ENCODE measurements at places on chromosomes 2 and 18.

DNA sequence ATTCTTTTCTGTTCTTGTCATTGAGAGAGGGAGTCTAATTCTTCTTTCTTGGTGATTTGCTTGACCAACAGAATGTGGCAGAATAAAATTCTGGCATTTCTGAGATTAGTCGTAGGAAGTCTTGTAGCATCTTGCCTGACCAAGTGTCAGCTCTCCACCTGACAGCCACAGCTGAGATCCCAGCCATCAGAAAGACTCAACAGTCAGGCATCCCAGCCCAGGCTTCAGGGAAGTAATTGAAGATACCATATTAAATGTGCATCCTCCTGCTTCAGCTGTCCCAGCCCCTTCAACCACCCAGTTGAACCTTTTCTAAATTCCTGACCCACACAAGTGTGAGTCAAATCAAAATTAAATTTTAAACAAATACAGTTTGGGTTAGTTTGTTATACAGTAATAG is 208.3 kb downstream of the PIK3C3 start:
- no peak for DNase-seq

GRCh38 chr18:58087928-58088690 is 44.1 kb downstream of the NEDD4L start:
- DNase-seq: no peak

DNA sequence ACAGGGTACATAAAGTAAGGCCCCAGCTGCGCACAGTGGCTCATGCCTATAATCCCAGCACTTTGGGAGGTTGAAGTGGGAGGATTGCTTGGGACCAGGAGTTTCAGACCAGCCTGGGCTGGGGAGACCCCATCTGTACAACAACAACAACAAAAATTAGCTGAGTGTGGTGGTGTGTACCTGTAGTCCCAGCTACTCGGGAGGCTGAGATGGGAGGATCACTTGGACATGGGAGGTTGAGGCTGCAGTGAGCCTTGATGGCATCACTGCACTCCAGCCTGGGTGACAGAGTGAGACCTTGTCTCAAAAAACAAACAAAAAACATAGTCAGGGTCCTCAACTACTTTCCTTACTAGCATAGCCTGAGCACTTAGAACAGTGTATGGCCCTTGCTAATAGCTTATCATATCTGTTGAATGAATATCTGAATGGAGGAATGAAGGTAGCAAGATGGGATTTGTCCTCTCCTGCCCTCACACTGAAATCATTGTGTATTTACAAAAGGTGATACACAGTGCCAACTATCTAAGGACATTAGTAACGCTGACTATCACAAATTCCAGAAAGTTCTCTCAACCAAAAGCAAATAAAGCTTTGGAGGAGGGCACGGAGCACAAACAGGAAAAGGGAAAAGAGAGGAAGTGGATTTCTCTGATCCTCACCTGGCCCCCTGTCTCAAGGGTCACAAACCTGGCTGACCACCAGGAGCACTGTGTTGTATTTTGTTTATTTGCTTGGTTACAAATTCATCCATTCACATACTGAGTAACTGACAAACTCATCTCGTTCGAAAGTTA is 38.1 kb downstream of the L3MBTL4 start:
- no peak for DNase-seq

- no peak for DNase-seq
Observed at GRCh38 chr2:170404846-170405245, 226.9 kb downstream of the MYO3B start.

DNA sequence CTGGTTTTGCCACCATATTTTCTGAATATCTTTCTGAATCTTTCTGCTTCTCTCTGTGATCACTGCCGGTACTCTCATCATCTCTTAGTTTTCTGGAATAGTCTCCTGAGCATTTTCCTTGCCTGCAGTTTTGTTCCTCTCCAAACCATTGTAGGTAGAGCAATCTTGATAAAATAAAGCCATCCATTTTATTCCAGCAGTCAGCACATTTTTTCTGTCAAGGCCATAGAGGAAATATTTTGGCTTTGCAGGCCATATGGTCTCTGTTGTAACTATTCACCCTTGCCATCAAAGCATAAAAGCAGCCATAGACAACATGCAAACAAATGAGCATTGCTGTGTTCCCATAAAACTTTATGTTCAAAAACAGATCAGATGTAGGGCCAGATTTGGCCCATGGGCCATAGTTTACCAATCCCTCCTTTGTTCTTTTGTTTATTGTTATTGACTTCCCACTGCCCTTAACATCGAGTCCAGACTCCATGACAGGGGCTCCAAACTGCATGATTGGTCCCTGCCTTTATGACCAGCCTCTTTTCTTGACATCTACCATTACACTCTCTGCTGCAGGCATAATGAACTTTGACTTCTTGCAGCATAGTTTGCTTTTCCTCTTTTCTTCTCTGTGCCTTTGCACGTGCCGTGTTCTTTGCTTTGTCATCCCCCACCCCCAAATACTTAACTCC is 29.8 kb downstream of the TMEM87B start:
- no peak for DNase-seq

- DNase-seq: no peak
Observed at GRCh38 chr18:78242806-78243205, 736.8 kb upstream of the SALL3 start.

- DNase-seq: no peak
Observed at GRCh38 chr2:219947575-219947974, 320.1 kb downstream of the SLC4A3 start.

DNA sequence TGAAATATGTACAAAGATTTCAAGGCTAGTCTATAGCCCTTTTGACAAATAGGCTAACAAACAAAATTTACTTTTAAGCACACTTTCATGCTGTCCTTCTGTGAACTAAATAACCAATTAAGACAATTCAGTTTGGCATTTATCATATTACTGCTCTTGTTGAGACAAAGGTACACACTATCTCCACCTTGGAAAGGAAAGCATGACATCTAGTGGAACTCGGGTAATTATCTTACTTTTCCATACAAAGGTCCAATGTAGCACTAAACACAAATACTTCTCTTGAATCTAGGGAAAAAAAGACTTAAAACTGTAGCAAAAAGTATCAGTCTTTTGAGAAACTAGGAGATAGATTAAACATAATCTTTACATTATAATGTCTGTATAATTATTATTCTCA is 125.0 kb upstream of the CD226 start:
- no peak for DNase-seq

DNA sequence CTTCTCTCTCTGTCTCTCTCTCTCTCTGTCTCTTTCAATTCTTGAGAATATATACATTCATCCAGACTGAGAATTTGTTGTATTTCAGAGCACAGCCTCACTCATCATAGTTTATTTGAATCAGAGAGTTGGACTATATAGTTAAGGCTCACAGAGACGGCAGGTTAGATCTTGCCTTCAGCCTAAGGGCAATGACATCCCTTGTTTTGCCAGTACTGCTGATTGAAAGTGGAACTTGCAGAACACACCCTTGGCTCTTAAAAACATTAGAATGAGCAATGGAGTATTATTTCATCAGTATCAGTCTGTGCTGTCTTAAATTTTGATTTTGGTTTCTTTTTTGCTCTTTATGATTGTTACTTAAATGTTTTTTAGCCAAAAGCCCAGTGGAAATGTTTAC is 62.0 kb upstream of the DSG1 start:
- DNase-seq: no peak

GRCh38 chr2:190722061-190722759 is 73.3 kb downstream of the NAB1 start:
- DNase-seq: no peak

GRCh38 chr18:43964666-43965065 is 687.4 kb upstream of the SYT4 start:
- no peak for DNase-seq

- DNase-seq: no peak
Observed at GRCh38 chr2:19059076-19059475, 299.3 kb downstream of the OSR1 start.

- DNase-seq: no peak
Observed at GRCh38 chr18:8300751-8301410, 308.4 kb upstream of the RAB12 start.

- DNase-seq: no peak
Observed at GRCh38 chr2:216151313-216152025, 42.3 kb downstream of the XRCC5 start.

DNA sequence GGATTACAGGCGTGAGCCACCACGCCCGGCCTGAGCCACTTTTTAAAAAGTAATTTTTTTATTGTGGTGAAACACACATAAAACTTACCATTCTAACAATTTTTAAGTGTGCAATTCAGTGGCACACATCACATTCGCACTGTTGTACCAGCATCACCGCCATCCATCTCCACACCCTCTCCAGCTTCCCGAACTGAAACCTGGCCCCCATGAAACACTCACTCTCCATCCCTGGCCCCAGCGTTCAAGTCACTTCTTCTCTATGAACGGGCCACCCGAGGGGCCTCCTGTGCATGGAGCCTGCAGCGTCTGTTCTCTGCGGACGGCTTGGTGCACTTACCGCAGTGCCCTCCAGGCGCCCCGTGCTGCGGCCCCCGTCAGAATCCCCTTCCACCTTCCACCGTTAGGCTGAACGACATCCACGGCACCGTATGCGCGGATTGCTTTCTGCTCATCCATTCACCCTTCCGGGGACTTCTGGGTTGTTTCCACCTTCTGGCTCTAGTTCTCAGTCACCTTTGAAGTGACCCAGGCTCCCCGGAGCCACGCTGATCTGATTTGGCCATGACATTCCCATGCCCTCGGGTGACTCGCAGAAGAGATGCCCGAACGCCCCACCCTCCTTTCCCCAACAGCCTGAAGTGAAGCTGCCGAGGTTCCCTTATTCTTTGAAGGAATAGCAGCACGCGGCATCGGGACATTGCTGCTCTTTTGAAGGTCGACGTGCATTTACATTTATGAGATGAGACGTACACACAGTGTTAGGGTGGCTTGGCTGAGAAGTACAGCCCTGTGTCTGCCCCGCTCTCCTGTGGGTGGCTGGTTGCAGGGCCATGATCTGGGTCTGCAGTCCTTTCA is 134.4 kb downstream of the MBP start:
- DNase-seq: no peak

DNA sequence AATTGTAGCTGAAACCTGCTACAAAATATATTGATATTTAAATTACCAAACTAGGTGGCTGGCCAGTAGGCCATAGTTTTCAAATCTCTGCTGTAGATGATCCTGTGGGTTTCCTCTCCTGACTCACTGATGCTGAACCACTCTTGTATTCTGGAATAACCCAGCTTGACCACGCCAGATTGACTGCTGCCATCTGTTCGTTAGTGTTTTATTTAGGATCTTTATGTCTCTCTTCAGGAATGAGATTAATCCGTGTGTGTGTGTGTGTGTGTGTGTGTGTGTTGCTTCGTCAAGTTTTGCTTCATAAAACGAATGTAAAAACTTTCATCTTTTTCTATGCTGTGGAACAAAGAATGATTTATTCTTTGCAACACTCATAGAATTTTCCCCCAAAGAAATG is 187.1 kb downstream of the DYSF start:
- DNase-seq: no peak

- no peak for DNase-seq
Observed at GRCh38 chr2:150674283-150674682, 186.8 kb upstream of the RND3 start.

GRCh38 chr2:169705927-169706326 is 11.7 kb downstream of the PHOSPHO2 start:
- DNase-seq: no peak

GRCh38 chr2:226300196-226300886 is 499.3 kb downstream of the IRS1 start:
- DNase-seq: no peak

GRCh38 chr2:69315160-69315761 is 71.8 kb downstream of the GFPT1 start:
- no peak for DNase-seq

DNA sequence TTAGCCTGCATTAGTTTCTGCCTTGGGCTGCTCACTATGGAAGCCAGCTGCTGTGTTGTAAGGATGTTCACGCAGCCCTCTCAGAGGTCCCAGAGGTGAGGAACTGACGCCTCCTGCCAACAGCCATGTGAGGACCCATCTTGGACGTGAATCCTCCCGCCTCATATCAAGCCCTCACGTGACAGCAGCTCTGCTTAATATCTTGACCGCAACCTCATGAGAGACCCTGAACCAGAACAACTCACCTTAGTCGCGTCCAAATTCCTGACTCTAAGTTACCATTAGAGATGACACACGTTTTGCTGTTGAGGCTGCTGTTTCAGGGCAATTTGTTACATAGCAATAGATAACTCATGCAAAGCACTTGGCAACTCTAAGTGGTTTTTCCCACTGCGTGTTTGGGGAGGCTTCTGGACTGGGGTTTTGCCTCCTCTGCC is 97.7 kb downstream of the TMEM17 start:
- DNase-seq: no peak

GRCh38 chr2:128667391-128667790 is 348.7 kb upstream of the HS6ST1 start:
- DNase-seq: no peak

- DNase-seq: no peak
Observed at GRCh38 chr18:62603211-62603610, 80.4 kb downstream of the ZCCHC2 start.

DNA sequence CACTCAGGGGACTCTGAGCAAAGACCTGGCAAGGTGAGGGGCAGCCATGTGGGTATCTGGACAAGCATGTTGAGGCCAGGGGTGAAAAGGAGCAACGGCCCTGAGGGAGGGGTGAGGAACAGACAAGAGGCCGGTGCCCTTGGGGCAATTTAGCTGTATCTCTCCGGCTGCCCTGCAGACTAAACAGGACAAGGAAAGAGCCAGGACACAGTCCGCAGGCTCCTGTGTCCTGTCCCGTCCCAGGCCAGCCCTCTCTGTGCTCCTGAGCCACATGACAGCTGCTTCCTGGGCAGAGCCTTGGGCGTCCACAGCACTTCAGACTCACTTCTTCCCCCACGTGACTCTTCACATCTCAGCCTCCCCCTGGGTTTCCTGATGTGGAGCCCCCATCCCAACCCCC is 206.1 kb downstream of the KLHL29 start:
- no peak for DNase-seq

DNA sequence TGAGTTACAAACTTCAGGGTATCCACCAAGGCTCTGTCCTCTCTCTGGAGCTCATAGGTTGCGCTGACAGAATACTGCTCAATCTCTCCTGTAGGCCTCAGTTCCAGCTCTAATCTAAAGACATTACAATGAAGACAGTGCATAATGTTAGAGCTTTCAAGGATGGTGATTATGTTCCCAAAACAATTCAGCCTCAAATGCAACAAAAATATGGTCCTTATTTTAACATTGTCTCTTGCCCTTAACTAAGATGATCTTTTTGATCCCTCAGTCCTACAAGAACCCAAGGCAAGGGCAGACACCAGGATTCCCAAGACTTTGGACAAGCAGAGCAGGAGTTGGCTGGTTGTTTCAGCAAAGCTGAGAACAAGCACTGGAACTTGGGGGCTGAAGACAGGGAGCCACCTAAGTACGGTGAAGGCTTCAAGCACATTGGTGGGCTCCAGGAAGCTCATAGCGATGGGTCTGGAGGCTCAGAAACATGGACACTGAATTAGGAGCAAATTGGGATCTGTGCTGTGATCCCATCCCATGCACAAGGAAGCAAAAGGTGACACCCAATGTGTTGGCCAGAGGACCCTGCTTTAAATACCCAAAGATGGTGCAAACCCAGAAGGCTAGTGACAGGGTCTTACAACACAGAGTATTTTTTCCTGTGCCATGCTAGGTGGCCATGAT is 24.7 kb downstream of the APOB start:
- no peak for DNase-seq

- DNase-seq: no peak
Observed at GRCh38 chr2:159939946-159940345, 122.5 kb downstream of the PLA2R1 start.

GRCh38 chr2:109513749-109514588 is 99.8 kb downstream of the SEPTIN10 start:
- DNase-seq: no peak

Measured in stimulated activated CD4-positive, alpha-beta T cell treated with anti-CD3 and anti-CD28 coated beads, Interleukin-1b, Interleukin-23, amount 100 ng/mL, for 24 hours (primary cell).